ENCODE measurements at places on chromosomes 3 and 15. TPM values are rescaled to one million over a fixed set of nuclear protein-coding genes. Genes with fewer than 3 reads are reported as not detected.

GRCh38 chr3:148149556-148149955 is 548.1 kb upstream of the AGTR1 start:
- no peaks in the 10 kb centered on the region for H3K27me3 ChIP-seq
- no peaks in the 10 kb centered on the region for H3K4me1 ChIP-seq
- H3K36me3 ChIP-seq = no peaks in the 10 kb centered on the region
- no peak for DNase-seq
- H3K27ac ChIP-seq = no peak overlapping the region

GRCh38 chr15:29454506-29454905 is 184.9 kb upstream of the NSMCE3 start:
- no peaks in the 10 kb centered on the region for H3K36me3 ChIP-seq
- no peak overlapping the region for H3K27ac ChIP-seq
- no peak for DNase-seq
- no peak overlapping the region for H3K4me3 ChIP-seq
- H3K4me1 ChIP-seq = peaks cover 32% of the 10 kb centered on the region

- no peaks in the 10 kb centered on the region for H3K27me3 ChIP-seq
- H3K4me3 ChIP-seq = no peak overlapping the region
- H3K4me1 ChIP-seq = no peaks in the 10 kb centered on the region
- DNase-seq = no peak
Observed at GRCh38 chr15:85624291-85624801, 170.4 kb downstream of the KLHL25 start.

DNA sequence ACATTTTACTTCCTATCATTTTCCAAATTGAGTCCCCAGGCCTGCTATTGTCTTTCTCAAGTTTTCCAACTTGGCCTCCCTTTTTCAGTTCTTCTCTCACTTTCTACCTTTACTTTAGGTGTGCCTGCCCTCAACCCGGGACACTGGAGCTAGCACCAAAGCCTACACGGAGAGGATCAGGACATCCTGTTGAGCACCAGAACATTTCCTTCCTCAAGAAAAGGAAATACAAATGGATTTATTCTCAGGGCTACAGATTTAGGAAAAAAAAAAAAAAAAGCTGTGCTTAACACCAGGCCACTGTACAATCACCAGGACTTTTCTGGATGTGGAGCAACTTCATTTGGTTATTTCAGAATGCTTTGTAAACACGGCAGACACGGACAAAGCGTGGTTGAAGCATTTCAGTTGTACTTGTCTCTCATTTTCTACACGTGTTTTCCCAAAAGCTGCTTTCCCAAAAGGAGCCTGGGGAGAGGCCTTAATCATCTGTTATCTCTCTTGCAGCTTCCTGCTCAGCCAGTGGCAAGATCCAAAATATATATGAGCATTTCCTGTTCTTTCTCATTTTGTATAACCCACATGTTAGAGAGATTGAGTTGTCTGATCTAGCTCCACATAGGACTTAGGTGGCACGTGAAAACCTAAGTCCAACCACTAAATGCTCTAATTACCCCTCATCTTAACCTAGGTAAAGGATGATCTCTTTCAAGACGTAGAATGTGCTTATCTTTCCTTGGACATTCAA is 15.5 kb upstream of the ATP1B3 start:
- H3K4me3 ChIP-seq = no peak overlapping the region
- H3K27ac ChIP-seq = no peak overlapping the region
- no peak for DNase-seq

GRCh38 chr3:150098621-150099020 is 127.9 kb upstream of the PFN2 start:
- no peak for DNase-seq
- peaks cover 5% of the 10 kb centered on the region for H3K4me1 ChIP-seq
- H3K27me3 ChIP-seq = no peaks in the 10 kb centered on the region
- no peaks in the 10 kb centered on the region for H3K36me3 ChIP-seq

GRCh38 chr3:10468613-10469354 is 36.6 kb downstream of the ATP2B2 start:
- H3K4me3 ChIP-seq = no peak overlapping the region
- peaks cover 20% of the 10 kb centered on the region for H3K27me3 ChIP-seq
- no peak overlapping the region for H3K27ac ChIP-seq
- H3K4me1 ChIP-seq = no peaks in the 10 kb centered on the region

DNA sequence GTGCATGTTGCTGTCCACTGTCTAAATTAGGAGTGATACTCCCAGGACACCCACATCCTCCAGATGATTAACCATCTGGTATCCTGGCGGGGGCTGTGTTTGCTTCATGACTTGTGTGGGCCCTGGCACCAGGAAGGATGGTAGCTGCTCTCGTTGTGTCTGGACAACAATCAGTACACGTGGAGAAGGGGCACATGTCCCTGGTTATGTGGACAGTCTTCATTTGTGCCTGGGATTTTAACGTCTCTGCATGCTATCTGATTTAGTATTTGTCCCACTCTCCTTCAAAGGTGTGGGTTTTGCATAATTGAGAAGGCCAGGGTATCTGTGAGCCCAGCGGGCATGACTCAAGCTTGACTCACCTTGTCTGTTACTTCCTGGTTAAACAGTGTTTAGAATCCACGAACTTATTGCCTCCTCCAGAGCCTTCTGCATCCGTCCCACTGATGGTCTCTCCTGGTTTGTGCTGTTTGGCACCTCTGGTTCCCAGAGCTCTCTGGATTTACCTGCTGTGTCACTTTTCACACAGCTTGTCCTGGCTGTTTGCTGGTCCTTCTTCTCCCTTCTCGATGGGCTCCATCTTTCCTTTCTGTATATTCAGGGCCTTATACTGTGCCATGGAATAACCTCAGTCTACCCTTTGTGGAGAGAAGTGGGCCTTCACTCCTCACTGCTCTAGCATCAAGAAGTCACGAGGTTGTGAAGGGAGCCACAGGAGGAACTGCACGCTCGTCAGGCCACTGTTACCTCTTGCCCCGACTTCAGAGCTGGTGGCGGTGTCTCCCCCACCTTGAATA is 32.5 kb downstream of the ARNT2 start:
- peak overlapping the region; percentile 10 for H3K4me3 ChIP-seq
- H3K36me3 ChIP-seq = no peaks in the 10 kb centered on the region
- DNase-seq = peak; percentile 70
- peaks cover 16% of the 10 kb centered on the region for H3K4me1 ChIP-seq
- H3K27me3 ChIP-seq = no peaks in the 10 kb centered on the region
- peak overlapping the region; percentile 59 for H3K27ac ChIP-seq

DNA sequence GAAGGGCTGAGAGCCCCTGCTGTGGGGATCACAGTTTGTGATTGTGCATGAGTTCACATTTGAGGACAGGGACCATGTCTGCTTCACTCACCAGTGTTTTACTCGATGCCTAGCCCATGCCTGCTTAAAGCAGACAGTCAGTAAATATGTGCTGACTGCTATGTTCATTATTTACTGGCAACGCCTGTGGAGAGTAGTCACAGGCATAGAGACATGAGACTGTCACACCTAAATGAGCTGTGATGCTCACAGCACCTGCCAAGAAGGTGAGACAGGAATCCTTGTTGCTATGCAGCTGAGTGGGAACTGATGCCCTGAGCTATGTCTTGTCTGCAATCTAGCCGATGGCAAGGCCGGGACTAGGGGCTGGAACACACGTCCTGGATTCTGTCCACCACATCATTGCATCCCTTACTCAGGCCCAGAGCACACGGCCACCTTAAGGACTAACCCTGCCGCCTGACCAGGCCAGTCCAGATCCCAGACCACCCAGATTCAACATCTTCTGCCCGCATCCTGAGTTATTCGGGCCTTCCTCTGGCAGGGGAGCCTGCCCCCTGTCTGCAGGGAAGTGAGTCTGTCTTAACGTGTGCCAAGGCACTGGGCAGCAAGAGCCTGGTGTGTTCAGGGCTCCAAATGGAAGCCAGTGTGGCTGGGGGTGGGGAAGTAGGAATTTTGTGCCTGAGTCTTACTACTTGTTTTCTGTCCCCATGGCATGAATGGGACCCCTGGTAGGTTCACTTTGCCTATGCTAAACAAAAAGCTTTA is 44.8 kb downstream of the FGD5 start:
- peaks cover 3% of the 10 kb centered on the region for H3K27me3 ChIP-seq
- H3K36me3 ChIP-seq = no peaks in the 10 kb centered on the region
- DNase-seq = no peak
- H3K27ac ChIP-seq = no peak overlapping the region

GRCh38 chr15:68341760-68342725 is 64.5 kb downstream of the FEM1B start:
- no peak for DNase-seq
- no peaks in the 10 kb centered on the region for H3K27me3 ChIP-seq
- H3K4me1 ChIP-seq = no peaks in the 10 kb centered on the region

The CDC25A gene
- 19.6 TPM for total RNA-seq

GRCh38 chr3:141330235-141330634 is 38.1 kb upstream of the ZBTB38 start:
- no peak overlapping the region for H3K27ac ChIP-seq
- peaks cover 10% of the 10 kb centered on the region for H3K4me1 ChIP-seq
- no peaks in the 10 kb centered on the region for H3K36me3 ChIP-seq
- H3K27me3 ChIP-seq = no peaks in the 10 kb centered on the region
- DNase-seq = no peak
- no peak overlapping the region for H3K4me3 ChIP-seq

DNA sequence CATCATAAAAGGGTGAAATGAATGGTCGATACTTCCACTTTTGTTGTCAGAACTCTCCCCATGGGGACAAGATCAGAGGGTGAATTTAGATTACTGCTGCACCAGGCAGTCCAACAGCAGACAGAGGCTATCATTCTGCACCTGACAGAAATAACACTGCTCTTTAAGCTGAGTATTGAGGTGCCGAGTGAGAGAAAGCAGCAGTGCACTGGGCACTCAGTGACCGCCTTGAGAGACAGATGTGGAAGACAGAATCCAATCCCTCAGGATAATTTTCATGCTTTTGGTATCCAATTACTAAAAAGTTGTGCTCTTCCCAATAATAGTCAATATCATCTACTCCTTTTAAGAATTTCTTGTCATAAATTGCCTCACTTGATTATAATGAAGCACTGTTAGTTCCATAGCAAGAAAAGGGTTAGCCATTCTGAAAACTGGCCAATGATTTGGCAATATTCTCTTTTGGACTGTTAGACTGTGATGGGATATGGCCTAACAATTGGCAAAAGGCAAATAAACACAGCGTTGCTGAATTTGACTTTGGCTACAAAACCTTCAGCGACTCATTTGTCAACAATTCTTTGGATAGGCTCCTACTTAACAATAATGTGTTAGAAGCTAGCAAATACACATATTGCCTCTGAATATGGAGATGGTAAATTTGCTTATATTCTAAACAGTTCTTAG is 5.5 kb downstream of the FGF7 start:
- no peak for DNase-seq
- H3K27me3 ChIP-seq = no peaks in the 10 kb centered on the region
- H3K4me1 ChIP-seq = no peaks in the 10 kb centered on the region
- H3K4me3 ChIP-seq = no peak overlapping the region
- H3K36me3 ChIP-seq = no peaks in the 10 kb centered on the region
- H3K27ac ChIP-seq = no peak overlapping the region

The XCR1 gene
- not detected for total RNA-seq

- H3K4me3 ChIP-seq = no peak overlapping the region
- no peaks in the 10 kb centered on the region for H3K36me3 ChIP-seq
- no peak overlapping the region for H3K27ac ChIP-seq
- H3K4me1 ChIP-seq = no peaks in the 10 kb centered on the region
Observed at GRCh38 chr3:33918126-33918756, 119.8 kb downstream of the PDCD6IP start.

- no peaks in the 10 kb centered on the region for H3K4me1 ChIP-seq
- no peak overlapping the region for H3K4me3 ChIP-seq
- DNase-seq = no peak
- H3K27ac ChIP-seq = no peak overlapping the region
- H3K27me3 ChIP-seq = peaks cover 11% of the 10 kb centered on the region
Observed at GRCh38 chr15:101810876-101811275, 1.1 kb upstream of the OR4F15 start.

GRCh38 chr15:56254265-56254664 is 10.6 kb upstream of the RFX7 start:
- H3K36me3 ChIP-seq = no peaks in the 10 kb centered on the region
- H3K4me3 ChIP-seq = no peak overlapping the region
- H3K27me3 ChIP-seq = no peaks in the 10 kb centered on the region
- no peaks in the 10 kb centered on the region for H3K4me1 ChIP-seq
- no peak for DNase-seq
- H3K27ac ChIP-seq = no peak overlapping the region

The ROPN1 gene
- not detected for total RNA-seq

The IGSF10 gene
- total RNA-seq = 0.02 TPM

The LRRC15 gene
- not detected for total RNA-seq

DNA sequence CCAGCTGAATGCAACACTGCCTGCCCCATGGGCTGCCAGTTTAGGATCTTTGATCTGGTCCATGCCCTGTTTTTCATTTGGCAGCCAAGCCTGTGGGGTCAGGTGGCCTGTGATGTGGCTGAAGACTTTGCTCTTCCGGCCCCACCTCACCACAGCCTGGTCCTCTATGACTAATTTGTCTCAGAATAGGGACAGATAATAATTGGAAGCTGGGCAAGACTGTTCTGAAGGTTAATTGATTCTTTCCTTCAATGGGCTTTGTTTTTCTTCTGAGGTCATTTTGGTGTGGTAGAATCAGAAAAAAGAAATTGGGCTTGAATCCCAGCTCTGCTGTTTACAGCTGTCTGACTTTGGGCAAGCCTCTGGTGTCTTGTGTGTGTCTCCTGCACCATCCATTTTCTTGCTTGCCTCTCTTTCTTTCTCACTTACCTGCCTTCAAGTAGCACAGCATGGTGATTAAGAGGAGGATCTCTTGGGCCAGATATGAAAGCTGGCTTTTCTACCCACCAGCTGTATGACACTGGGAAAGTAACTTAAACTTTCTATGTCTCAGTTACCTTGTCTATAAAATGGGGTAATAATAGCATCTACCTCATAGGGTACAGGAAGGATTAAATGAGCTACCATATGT is 24.2 kb downstream of the ABHD2 start:
- H3K27ac ChIP-seq = peak overlapping the region; percentile 44
- peaks cover 42% of the 10 kb centered on the region for H3K4me1 ChIP-seq
- no peaks in the 10 kb centered on the region for H3K27me3 ChIP-seq
- no peak overlapping the region for H3K4me3 ChIP-seq
- H3K36me3 ChIP-seq = no peaks in the 10 kb centered on the region

All from HCT116 (cell line).